Activated CD4-positive, alpha-beta T cell treated with anti-CD3 and anti-CD28 coated beads for 24 hours (primary cell): ENCODE measurements at places on chromosomes 7 and 10.

DNA sequence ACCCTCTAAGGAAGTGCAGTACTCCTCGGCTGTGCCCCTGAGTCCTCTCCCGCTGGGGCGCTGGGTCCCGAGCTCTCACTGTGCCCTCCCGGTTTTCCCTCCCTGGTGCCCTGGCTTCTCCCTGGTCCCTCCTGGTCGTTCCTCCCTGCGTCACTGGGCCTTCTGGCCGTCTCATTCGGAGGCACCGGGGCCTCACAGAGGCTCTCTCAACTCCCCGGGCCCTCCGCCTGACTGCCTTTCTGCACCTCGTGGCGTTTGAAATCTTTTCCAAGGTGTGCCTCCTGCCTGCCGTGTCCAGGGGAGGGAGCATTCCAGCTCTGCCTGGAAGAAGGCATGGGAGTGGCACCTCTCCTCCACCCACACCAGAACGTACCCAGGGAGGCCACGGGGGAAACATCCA lies 174.3 kb downstream of the TCERG1L start:
- DNase-seq: no peak

GRCh38 chr10:30656233-30656632 lies 26.7 kb upstream of the LYZL2 start:
- DNase-seq: no peak

DNA sequence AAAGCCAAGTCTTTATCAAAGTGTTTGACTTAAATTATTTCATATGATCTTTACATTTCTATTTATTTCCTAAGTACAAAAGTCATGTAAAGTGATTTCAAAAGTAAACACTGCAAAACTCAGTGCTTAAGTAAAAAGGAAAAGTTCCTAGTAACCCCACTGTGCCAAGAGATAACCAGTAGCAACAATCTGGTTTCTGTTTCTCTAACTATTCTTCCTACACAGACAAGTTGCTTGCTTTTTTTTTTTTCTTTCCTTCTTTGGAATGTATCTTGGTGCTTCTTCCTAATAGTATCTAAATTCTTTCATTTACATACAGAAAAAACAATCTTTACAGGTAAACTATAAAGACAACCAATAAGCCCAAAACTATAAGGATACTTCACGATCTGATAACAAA lies 3.1 kb downstream of the JCAD start:
- no peak for DNase-seq

GRCh38 chr7:135966341-135967043 lies 10.7 kb downstream of the MTPN start:
- DNase-seq: no peak

GRCh38 chr10:16195178-16195769 lies 241.5 kb upstream of the PTER start:
- DNase-seq: no peak

DNA sequence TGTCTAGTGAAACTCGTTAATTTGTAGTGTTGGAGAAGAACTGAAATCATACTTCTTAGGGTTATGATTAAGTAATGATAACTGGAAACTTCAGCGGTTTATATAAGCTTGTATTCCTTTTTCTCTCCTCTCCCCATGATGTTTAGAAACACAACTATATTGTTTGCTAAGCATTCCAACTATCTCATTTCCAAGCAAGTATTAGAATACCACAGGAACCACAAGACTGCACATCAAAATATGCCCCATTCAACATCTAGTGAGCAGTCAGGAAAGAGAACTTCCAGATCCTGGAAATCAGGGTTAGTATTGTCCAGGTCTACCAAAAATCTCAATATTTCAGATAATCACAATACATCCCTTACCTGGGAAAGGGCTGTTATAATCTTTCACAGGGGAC lies 187.6 kb downstream of the CFTR start:
- DNase-seq: no peak

DNA sequence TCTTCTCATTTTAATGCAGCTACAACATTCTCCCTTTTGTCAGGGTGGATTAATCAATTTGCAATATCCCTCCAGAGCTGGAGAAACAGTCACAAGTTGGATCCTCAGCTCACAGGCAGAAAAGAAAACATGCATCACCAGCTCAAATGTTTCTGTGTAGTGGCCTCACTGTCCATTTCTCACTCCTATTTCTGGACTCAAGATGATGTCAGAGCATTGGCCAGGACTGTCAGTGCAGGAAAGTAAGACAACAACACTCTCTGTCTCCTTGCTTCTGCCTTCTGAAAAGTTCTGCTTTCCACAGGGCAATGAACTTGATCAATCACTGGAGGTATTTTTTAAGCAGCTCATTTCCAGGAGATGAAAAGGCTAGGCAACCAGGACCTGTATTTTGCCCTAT lies 8.2 kb upstream of the SVIL start:
- no peak for DNase-seq

- no peak for DNase-seq
Observed at GRCh38 chr10:80474597-80474910, 20.4 kb downstream of the TSPAN14 start.

DNA sequence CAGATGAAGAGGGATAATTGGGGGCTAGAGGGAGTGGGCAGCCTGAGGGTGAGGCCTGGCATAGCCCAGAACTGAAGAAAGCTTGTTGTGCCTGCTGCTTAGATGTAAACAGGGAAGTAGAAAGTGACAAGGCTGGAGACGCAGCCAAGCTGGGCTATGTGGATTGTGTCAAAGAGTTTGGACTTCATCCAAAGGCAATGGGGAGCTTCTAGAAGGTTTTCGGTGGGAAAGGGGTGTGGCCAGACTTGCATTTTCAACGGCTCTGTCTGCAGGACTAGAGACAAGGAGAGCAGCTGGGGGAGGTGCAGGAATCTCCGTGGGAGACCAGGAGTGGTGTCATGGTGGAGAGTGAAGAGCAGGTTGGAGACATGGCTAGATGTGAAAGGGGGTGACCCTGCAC lies 48.8 kb downstream of the GOLGA7B start:
- DNase-seq: no peak

GRCh38 chr10:22429146-22429545 lies 83.8 kb downstream of the SPAG6 start:
- DNase-seq: no peak

GRCh38 chr7:130961128-130961601 lies 227.2 kb upstream of the KLF14 start:
- DNase-seq: peak; percentile 65

DNA sequence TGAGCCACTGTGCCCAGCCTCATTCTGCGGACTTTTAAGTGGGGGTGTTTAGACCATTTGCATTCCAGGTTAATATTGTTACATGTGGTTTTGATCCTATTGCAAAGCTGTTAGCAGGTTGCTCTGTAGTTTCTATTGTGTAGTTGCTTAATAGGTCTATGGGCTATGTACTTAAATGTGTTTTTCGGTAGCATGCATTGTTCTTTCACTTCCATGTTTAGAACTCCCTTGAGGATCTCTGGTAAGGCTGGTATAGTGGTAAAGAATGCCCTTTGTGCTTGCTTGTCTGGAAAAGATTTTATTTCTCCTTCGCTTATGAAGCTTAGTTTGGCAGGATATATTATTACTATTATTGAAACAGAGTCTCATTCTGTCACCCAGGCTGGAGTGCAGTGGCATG lies 13.4 kb upstream of the LRRD1 start:
- DNase-seq: no peak

- no peak for DNase-seq
Observed at GRCh38 chr10:52071814-52072213, 242.3 kb upstream of the DKK1 start.

GRCh38 chr7:95104739-95105138 lies 197.3 kb downstream of the PPP1R9A start:
- no peak for DNase-seq

DNA sequence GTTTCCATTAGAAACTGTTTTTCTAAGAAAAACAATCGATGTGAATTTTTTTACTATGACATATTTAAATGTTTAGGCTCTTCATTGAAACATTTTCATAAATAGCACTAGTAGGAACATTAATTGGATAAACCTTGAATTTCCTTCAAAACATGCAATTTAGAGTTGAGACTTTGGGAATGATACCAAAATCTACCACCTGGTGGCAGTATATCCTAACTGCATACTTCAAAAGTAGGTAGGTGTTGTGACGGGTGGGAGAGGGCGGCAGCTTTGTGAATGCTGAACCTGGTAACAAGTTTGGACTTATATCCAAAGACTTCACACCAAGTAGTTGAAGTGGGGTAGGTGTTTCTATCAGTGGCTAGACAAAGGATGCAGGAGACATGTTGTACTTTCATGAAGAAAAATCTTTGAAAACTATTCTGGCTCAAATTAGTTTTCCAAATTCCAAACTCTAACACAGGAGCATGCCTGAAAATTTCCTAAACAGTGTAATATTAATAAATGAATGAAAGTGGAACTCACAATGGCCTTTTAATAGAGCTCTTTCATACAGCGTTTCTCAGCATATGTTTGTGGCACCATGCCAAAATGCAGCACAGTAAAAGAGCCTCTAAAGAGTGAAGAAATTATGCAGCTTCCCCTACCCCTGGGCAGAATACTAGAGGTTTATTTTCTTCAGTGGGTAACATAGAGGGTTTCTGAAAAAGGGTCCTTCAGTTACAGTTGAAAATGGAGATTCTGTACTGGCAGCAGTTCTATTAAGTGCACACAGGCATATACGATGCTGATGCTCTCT lies 201.0 kb upstream of the TPK1 start:
- DNase-seq: peak; percentile 18

DNA sequence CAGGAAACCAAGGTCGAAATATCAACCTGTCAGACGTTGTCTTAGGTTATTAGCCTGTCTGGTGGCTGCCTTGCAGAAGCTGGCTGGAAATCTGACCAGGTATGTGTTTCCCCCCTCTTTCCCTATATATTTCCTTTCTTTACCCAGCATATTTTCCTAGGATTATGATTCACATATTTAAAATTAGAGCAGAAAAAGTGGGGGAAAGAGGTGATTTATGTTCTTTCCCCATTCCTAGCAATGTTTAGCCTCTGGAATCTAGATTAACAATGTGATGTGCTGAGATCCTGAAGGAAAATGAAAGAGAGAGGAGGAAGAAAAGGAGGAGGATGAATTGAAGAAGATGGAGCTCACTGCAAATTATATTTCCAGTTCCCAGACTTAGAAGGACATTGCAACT lies 421.4 kb upstream of the AUTS2 start:
- no peak for DNase-seq

GRCh38 chr7:42274053-42274452 lies 37.0 kb upstream of the GLI3 start:
- no peak for DNase-seq

- DNase-seq: no peak
Observed at GRCh38 chr10:1507436-1507835, 229.9 kb downstream of the ADARB2 start.
